ENCODE measurements at places on chromosomes 7 and 10.
A peak's percentile ranks its signal among the peaks of the same experiment; 100 is the strongest.

DNA sequence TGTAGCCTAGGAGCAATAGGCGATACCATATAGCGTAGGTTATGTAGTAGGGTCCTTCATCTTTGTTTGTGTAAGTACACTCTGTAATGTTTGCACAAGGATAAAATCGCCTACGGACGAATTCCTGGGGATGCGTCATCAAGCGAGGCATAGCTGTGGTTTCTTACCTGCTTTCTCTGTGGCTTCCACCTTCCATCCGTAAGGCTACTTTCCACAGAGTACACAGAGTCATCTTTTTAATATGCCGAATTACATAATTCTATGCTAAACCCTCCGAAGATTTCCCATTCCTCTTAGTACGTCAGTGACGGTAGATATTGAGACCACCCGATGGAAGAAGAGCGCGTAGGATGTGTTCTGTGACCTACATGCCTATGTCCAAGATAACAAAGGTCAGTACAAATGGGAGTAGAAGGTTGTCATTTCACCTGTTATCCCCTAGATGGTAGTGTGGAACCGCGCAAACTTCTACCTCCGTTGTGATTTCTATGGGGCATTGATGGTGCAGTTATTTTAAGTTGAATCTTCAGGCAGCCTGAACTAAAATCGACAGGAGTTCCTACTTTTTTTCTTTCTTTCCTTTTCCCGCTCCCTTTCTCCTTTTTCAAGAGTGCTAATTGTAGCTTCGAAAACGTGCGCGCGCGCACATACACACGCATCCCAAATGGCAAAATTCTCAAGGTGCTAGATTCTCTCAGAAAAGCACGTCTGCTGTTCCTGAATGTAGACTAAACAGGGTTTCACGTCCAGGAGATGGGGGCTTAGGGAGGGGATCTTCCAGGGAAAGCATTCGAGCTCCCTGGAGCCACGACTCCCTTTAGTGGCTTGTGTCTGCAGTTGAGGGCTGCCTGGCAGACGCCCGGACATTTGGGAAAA lies 111.7 kb upstream of the MBL2 start:
- DNase-seq = peak; percentile 4

- DNase-seq = no peak
Measured at GRCh38 chr7:80918399-80918798, 452 bp downstream of the SEMA3C start.

GRCh38 chr7:128833148-128833945 lies 3.1 kb downstream of the FLNC start:
- DNase-seq = no peak

DNA sequence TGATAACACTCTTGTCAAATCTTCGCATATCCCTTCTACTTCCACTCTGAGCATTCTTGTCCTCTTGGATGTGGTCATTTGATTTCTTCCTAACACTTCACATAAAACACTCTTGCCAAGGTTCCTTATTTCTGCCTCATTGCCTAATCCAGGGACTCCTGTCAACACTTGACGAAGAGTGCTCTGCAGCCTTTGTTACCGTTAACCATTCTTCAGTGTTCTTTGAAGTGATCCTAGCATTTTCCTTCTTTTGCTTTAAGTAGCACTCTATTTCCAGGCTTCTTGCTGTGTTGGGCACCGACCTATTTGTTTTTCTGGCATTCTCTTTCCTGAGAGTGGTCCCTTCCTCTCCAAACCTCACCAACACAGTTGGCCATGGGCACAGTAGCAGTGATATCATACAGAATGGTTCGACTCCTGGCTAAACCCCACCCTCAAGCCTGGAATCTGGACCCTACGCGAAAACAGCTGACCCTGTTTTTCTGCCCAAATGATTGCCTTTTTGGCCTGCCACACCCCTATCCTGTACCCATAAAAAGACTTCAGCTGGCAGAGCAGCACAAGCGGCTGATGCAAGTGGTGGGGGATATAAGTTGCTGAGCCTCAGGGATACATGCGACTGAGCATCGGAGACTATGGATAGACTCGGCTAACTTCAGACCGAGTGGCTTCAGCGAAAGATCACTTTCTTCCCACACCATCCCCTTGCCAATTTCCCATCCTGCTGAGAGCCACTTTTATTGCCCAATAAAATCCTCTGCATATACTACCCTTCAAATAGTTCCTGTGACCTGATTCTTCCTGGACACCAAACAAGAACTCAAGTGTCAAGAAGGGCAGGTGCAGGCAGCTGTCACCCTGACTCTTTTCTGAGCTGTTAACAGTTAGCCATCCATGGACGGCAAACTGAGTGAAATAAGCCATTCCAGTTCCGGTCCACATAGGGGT lies 820.6 kb downstream of the CCSER2 start:
- no peak for DNase-seq

GRCh38 chr7:26151953-26152781 lies at the start of gene NFE2L3:
Gene NFE2L3, plus strand, starts transcription at chr7:26152198. Its CDS starts 301 bp downstream, at chr7:26152499.
- peak; percentile 31 for DNase-seq

DNA sequence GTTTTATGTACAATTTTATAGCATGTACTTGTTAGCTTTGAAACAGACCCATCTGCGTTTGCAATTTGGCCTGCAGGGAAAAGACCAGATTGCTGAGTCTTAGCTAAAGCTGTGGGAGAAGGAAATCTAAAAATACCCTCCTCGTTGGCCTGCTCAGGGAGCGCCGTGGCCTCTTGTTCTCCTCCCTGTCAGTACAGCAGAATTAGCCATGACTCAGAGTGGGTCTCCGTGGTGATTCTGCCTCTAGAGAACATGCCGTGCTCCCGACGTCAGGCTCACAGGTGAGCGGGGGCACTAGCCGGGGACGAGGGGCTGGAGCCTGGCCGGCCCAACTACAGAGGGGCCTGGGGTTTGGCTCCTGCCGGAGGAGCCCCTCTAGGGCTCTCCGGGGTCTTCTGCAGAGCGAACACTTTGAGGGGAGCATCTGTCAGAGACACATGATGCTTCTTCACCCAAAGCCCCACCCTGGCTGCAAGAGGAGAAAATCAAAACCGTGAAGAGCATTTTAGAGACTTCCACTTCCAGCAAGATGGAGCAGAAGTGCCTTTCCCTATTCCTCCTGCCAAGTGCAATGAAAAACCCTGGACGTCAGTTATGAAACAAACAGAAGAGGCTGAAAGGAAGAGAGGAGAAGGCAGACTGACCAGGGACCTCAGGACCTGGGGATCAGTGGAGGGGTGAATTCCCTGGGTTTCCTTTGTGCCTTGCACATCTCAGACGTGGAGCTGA lies 98.9 kb downstream of the LHPP start:
- no peak for DNase-seq

- no peak for DNase-seq
Measured at GRCh38 chr10:63712717-63713115, 191.5 kb downstream of the REEP3 start.

- no peak for DNase-seq
Measured at GRCh38 chr7:20507157-20507556, 108.3 kb upstream of the ABCB5 start.

- DNase-seq = no peak
Measured at GRCh38 chr10:131195558-131196159, 115.9 kb downstream of the TCERG1L start.
